ENCODE measurements at places on chromosomes 2 and 18. TPM values are rescaled to one million over a fixed set of nuclear protein-coding genes. Genes with fewer than 3 reads are reported as not detected.
A peak's percentile ranks its signal among the peaks of the same experiment; 100 is the strongest.

DNA sequence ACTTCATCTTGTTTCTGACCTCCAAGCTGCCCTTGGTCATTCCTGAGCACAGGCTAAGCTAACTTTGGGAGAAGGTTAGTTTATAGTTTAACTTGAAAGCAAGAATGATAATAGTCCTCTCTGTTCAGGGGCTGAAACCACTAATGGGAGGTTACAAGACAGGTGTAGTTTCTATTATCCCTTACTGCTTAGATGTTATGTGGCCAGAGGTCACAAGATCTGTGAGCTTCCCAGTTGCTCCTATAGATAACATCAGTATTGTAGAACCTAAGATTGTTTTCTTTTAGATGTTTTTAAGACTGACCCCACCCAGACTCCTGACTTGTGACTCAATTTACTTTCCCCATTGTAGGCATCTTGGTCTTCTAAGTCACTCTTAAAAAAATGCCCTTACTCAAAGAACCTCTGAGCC lies 94.8 kb upstream of the LPIN2 start:
- DNase-seq, result no peak
- H3K4me1 ChIP-seq, result peaks cover 2% of the 10 kb centered on the region
- H3K27ac ChIP-seq, result no peak overlapping the region
- H3K36me3 ChIP-seq, result no peaks in the 10 kb centered on the region

- H3K4me1 ChIP-seq, result peaks cover 10% of the 10 kb centered on the region
- no peaks in the 10 kb centered on the region for H3K27me3 ChIP-seq
- DNase-seq, result peak; percentile 91
- peak overlapping the region; percentile 58 for H3K27ac ChIP-seq
- H3K4me3 ChIP-seq, result peak overlapping the region; percentile 51
Observed at GRCh38 chr2:38959938-38960608, 70.4 kb downstream of the ARHGEF33 start.

GRCh38 chr2:7860693-7861092 lies 821.2 kb upstream of the ID2 start:
- H3K27ac ChIP-seq, result no peak overlapping the region
- H3K4me1 ChIP-seq, result no peaks in the 10 kb centered on the region
- no peaks in the 10 kb centered on the region for H3K27me3 ChIP-seq
- DNase-seq, result no peak
- no peak overlapping the region for H3K4me3 ChIP-seq
- H3K36me3 ChIP-seq, result no peaks in the 10 kb centered on the region

- H3K4me3 ChIP-seq, result no peak overlapping the region
- no peaks in the 10 kb centered on the region for H3K36me3 ChIP-seq
- no peaks in the 10 kb centered on the region for H3K27me3 ChIP-seq
- H3K4me1 ChIP-seq, result no peaks in the 10 kb centered on the region
Observed at GRCh38 chr2:151657667-151658076, 76.6 kb downstream of the NEB start.

DNA sequence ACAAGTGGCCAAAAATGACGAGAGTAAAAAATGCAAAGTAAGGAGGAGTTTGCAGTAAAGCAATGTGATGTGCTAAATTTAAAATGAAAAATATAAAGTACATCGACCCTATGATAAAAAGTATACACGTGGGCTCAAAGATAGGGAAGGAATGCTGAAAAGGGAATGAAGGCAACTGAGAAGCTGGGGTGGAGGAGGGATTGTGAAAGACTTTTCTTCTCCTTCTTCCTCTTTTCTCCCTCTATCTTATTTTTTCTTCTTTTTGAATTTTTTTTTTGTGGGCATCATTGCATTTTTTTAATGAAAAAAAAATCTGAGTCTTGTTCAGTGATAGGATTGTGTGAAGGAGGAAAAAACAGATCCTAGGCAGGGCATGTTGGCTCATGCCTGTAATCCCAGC lies 57.6 kb upstream of the STK17B start:
- no peaks in the 10 kb centered on the region for H3K27me3 ChIP-seq
- no peak overlapping the region for H3K27ac ChIP-seq
- H3K4me1 ChIP-seq, result no peaks in the 10 kb centered on the region
- no peak overlapping the region for H3K4me3 ChIP-seq
- no peak for DNase-seq
- H3K36me3 ChIP-seq, result no peaks in the 10 kb centered on the region

DNA sequence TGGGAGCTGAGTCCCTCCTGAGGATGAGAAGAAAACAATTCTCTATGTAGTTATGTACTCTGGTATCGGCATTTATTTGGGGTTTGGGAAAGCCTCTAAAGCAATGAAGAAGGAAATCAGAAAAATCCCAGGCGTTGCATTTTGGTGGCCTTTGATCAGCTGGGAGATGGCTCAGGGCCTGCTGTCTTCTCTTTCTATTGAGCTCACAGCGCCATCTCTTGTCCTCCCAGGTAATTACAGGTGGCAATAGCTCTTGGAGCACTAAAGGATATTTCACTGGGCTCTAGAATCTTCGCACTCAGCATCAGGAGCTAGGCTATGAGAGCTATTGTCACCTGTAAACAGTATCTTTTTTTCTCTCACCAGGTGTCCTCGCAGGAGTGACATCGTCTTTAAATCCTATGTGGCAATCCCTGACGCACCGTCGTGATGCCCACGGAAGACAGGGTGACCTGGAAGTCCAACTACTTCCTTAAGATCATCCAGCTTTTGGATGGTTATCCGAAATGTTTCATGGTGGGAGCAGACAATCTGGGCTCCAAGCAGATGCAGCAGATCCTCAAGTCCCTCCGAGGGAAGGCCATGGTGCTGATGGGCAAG lies 76.1 kb upstream of the PMAIP1 start:
- H3K36me3 ChIP-seq, result no peaks in the 10 kb centered on the region
- H3K27me3 ChIP-seq, result no peaks in the 10 kb centered on the region
- peaks cover 3% of the 10 kb centered on the region for H3K4me1 ChIP-seq

The DYNAP gene
- total RNA-seq, result not detected

GRCh38 chr2:216665717-216666116 lies 29.6 kb downstream of the IGFBP5 start:
- H3K27me3 ChIP-seq, result no peaks in the 10 kb centered on the region
- DNase-seq, result no peak
- no peaks in the 10 kb centered on the region for H3K36me3 ChIP-seq
- H3K4me1 ChIP-seq, result peaks cover 12% of the 10 kb centered on the region
- H3K4me3 ChIP-seq, result no peak overlapping the region

The ALPG gene
- total RNA-seq, result 0.36 TPM

- no peaks in the 10 kb centered on the region for H3K27me3 ChIP-seq
- DNase-seq, result no peak
- no peak overlapping the region for H3K4me3 ChIP-seq
- no peaks in the 10 kb centered on the region for H3K36me3 ChIP-seq
- H3K4me1 ChIP-seq, result no peaks in the 10 kb centered on the region
Observed at GRCh38 chr2:129199501-129199900, 780.0 kb upstream of the RAB6C start.

The NTSR2 gene
- 3.8 TPM for total RNA-seq

DNA sequence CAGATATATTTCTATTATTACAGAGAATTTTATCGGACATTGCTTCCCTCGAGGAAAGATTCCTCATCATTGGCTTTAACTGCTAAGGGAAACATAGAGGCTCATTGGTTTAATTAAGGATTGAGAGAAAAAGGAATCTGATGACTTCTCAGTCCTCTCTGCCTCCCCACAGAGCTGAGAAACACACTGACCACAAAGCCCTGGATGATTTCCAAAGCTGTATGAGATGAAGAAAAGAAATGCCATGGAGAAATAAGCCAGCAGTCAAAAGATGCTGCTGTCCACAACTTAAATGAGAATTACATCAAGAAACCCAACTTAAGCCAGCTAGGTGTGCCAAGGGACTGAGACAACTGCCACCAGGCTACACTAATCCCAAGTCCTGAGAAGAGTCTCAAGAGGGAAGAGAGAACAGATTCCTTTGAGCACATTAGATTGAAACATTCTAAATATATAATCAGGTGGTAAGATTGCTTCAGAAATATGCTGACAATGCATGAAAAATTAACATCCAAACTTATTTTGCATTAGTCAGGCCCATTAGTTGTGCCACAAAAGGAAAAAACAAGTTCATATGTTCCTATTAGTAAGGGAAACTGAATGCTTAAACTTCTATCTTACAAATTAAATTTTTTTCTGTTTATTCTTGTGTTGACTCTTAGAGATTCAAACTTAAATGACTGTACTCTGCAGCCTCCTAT lies 308.1 kb upstream of the CYRIA start:
- no peak for DNase-seq
- no peak overlapping the region for H3K4me3 ChIP-seq
- H3K4me1 ChIP-seq, result no peaks in the 10 kb centered on the region
- no peaks in the 10 kb centered on the region for H3K27me3 ChIP-seq

GRCh38 chr2:239963646-239964205 lies 61.4 kb downstream of the NDUFA10 start:
- no peak for DNase-seq
- no peaks in the 10 kb centered on the region for H3K36me3 ChIP-seq
- peaks cover 3% of the 10 kb centered on the region for H3K4me1 ChIP-seq

The INO80B gene
- total RNA-seq, result 50.6 TPM

GRCh38 chr18:23238152-23238531 lies 102.9 kb downstream of the CABLES1 start:
- H3K36me3 ChIP-seq, result no peaks in the 10 kb centered on the region
- peak overlapping the region; percentile 84 for H3K27ac ChIP-seq
- peak; percentile 53 for DNase-seq
- peaks cover 9% of the 10 kb centered on the region for H3K4me1 ChIP-seq

DNA sequence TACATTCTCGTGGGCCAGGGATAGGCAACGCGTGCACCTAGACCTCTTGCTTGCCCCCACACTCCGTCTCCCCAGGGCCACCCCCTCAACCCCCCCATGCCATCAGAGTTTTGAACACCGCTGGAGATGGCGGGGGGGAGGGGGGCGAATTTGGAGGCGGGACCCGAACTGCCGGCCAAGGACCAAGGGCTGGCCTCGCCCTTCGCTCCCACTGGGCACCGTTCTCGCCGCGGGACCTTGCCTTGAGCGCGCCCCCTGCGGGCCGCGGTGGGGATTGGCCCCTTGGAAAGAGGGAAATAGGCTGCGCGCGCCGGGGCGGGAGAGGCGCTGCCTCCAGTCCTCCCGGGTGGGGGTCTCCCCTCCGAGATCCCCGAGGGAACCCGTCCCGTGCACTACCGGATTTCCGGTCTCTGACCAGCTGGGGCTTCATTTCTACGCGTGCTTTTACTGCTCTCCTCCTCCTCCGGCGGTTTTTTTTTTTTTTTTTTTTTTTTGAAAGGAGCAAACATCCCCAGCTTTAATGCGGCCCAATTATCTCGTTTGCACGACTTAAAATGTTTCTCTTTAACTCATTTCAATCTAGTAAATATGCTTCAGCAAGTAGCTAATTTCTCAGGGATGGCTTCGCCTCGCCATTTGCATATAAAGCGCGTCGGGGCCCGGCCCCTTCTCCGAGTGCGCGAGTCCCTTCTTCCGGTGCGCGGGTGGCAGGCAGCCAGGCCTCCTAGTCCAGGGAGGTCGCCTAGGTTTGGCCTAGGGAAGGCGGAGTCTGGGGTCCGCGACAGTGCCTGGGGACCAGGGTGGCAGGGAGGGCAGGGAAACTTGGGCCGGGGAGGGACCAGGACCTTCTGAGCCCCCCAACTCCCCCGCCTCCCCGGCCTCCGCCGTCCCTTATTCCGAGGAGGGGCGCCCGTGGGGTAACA lies 10.0 kb upstream of the GBX2 start:
- peaks cover 3% of the 10 kb centered on the region for H3K4me1 ChIP-seq
- no peaks in the 10 kb centered on the region for H3K36me3 ChIP-seq
- peak overlapping the region; percentile 3 for H3K4me3 ChIP-seq
- no peak overlapping the region for H3K27ac ChIP-seq

- no peaks in the 10 kb centered on the region for H3K36me3 ChIP-seq
- no peak overlapping the region for H3K4me3 ChIP-seq
- no peak overlapping the region for H3K27ac ChIP-seq
Observed at GRCh38 chr2:34979148-34979547, 1376.4 kb upstream of the CRIM1 start.

The BMP10 gene
- total RNA-seq, result not detected

DNA sequence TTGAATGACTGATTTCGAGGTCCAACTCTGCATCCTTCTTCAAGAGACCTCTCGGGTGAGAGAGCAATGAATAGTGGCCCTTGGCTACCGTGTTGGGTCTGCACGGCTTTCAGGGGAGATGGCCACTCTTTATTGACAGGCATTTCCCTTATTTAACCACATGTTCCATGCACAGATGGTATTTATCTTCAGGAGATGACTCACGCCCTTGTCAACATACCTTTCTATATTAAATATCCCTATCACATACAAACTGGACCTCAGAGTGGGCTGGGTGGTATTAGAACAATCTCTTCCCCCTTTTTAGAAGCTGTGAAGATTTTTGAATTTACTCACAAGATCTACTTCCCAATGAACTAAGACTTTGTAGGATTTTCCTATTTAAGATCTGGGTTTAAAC lies 109.6 kb upstream of the CDC42EP3 start:
- DNase-seq, result no peak
- no peak overlapping the region for H3K4me3 ChIP-seq
- H3K4me1 ChIP-seq, result peaks cover 4% of the 10 kb centered on the region

The HOXD12 gene
- total RNA-seq, result not detected

DNA sequence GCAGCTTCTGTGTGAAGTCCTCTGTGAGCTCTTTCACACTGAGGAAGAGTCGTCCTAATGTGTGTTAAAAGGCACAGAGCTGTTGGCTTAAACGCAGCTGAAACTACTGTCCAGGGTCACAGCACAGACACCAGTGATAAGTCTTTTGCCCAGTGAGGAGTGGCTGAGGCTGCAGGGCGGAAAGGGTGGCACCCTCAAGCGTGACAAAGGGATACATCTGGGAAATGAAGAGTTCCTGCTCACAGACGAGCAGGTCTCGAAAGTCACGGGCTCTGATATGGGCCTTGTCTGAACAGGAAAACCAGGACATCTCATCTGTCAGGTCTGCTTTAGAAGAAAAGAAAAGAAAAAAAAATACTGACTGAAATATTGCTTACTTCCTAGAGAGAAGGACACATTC lies 36.5 kb downstream of the TGIF1 start:
- H3K27ac ChIP-seq, result no peak overlapping the region
- no peaks in the 10 kb centered on the region for H3K27me3 ChIP-seq
- H3K4me3 ChIP-seq, result no peak overlapping the region
- no peaks in the 10 kb centered on the region for H3K36me3 ChIP-seq

DNA sequence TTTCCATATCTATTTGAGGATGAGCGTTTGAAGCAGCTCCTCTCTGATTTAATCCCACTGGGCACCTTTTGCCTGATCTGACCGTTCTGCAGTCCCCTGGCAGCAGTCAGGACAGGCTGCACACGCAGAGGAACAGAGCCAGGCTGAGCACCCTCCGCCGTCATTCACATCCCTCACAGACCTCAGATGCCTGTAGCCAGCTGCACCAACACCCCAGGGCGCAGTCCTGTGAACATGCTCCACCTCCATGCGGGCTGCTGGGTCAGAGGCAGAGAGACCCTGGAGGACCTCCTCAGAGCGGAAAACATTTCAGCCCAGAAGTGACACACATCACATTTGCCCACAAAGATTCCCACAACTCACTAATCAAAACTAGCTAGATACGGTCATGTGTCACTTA lies 146.1 kb downstream of the SEPTIN10 start:
- no peak for DNase-seq
- no peaks in the 10 kb centered on the region for H3K27me3 ChIP-seq
- H3K36me3 ChIP-seq, result no peaks in the 10 kb centered on the region
- no peak overlapping the region for H3K4me3 ChIP-seq
- H3K4me1 ChIP-seq, result no peaks in the 10 kb centered on the region

GRCh38 chr2:163306647-163307046 lies 429.2 kb downstream of the FIGN start:
- no peaks in the 10 kb centered on the region for H3K27me3 ChIP-seq
- no peak for DNase-seq
- H3K4me1 ChIP-seq, result no peaks in the 10 kb centered on the region
- H3K27ac ChIP-seq, result no peak overlapping the region
- no peaks in the 10 kb centered on the region for H3K36me3 ChIP-seq

- H3K27ac ChIP-seq, result no peak overlapping the region
- no peak for DNase-seq
- H3K27me3 ChIP-seq, result no peaks in the 10 kb centered on the region
- H3K4me1 ChIP-seq, result no peaks in the 10 kb centered on the region
Observed at GRCh38 chr2:137181370-137181769, 416.0 kb downstream of the THSD7B start.

The GAREM1 gene
- total RNA-seq, result 15.2 TPM
